ENCODE measurements at places on chromosomes 7 and 10.

- DNase-seq: no peak
These were observed 96.9 kb upstream of the PLXDC2 start for GRCh38 chr10:19719284-19719683.

DNA sequence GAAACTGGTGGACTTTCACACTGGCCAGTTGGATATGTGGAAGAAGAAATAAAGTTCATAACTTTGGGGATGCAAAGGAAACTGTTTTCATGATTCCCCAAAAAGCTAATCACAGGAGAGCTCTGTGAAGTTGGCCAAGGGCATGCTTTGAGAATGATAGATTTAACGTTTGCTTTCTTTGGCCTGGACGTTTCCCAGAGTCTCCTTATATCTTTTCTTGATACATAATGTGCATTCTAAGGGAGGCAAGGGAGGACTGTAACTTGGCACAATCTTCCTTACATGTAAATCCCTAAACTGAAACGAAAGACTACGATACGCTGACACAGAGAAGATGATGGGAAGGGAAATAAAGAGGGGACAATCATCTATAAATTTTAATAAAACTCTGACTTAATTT is 176.5 kb upstream of the INHBA start:
- no peak for DNase-seq

- DNase-seq: no peak
These were observed 75.0 kb upstream of the CTBP2 start for GRCh38 chr10:125235093-125236069.

DNA sequence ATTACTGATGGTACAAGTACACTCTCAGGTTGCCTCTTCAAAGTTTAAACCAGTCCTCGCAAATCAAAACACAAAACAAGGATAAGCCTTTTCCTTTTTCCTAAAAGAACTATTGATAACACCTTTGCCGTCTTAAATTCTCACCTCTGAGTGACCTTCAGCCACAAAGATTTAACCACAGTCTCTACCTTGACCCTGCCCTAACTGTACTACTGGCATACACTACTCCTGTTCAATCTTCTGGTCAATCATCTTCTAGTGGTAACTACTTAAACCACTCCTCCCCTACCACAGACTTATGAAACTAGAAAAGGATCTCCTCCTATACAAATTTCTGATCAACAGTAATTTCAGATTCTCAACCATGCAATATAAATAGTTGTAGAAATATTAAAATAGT is 15.1 kb downstream of the UPF2 start:
- no peak for DNase-seq

DNA sequence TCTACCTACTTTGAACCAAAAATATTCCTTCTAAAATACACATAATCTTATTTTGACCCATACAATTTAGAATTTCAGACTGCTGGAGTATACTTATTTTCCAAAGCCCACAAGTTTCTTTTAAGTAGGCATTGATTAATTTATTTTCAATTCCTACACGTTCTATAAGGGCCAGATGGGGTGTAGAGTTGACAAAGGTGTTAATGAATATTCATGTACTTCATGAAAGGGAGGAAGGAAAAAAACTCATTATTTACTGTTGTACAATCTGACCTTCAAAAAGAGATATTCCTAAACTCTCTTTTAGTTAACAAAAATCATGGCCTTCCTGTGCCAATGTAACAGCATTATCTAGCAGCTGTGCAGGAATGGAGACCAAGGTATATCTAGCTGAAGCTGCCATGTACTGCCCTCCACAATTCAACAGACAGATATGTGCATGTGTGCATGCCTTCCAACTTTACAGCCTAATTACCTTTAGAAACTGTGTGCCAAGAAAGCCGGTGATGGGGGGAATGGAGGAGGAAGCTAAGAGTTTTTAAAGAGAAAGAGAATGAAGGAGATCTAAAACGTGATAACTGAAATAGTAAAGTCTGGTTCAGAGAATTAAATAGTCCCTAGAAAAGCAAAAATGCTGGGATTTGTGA is 108.9 kb downstream of the UPF2 start:
- DNase-seq: peak; percentile 19

GRCh38 chr10:10235003-10235402 is 782.7 kb upstream of the CELF2 start:
- DNase-seq: peak; percentile 3

- no peak for DNase-seq
These were observed 1.5 kb downstream of the PCLO start for GRCh38 chr7:83161186-83161585.

GRCh38 chr7:116512520-116513188 is 12.2 kb upstream of the CAV1 start:
- no peak for DNase-seq

- no peak for DNase-seq
These were observed 25.4 kb upstream of the LRGUK start for GRCh38 chr7:134101716-134102115.

DNA sequence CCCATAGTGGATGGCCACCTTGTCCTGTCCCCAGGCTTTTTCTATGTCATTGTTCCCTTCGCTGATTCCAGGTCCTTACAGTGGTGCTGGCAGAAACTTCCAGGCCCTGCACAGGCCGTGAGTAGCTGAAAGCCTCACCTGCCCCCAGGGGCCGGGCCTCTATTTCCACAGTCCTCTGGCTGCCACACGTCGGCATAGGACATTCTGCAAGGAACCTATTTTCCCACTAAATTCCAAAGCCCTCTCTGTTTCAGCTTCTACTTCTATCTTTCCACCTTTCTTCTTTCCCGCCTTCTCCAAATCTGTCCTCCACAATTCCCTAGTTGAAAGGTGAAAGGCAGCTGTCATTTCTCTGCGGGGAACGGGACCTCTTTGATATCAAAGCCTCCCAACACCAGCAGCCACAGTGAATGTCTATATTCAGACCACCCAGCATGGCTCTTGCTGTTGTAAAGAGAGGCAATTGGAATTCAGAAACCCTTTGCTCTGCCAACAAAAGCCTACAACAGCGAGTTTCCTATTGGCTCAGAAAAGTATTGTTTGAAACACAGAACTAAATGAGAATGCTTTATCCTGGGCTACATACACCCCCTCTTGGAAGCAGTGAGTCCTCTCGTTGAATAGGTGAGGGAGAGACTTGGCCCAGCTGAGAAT is 607.7 kb downstream of the GALNT17 start:
- peak; percentile 93 for DNase-seq

GRCh38 chr7:75889826-75890225 is 11.0 kb downstream of the RHBDD2 start:
- DNase-seq: peak; percentile 37

GRCh38 chr10:91296471-91296870 is 76.0 kb downstream of the PCGF5 start:
- DNase-seq: no peak

DNA sequence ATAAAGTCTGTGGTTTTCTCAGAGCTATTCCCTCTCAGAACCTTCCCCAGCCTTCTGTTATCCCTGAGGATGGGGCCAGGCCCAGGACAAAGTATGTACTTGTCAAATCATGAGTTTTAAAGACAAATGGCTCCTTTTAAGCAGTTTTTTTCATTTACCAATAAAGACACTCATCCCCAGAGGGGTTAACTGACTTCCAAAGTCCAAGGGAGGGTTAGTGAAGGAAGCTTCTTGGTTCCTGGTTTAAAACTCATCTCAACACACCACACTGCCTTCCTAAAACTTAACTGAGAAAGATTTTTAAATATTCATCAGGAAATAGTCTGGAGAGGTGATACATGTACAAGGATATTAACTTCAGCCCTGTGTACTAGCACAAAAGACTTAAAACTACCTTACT is 15.9 kb downstream of the NMT2 start:
- DNase-seq: no peak

DNA sequence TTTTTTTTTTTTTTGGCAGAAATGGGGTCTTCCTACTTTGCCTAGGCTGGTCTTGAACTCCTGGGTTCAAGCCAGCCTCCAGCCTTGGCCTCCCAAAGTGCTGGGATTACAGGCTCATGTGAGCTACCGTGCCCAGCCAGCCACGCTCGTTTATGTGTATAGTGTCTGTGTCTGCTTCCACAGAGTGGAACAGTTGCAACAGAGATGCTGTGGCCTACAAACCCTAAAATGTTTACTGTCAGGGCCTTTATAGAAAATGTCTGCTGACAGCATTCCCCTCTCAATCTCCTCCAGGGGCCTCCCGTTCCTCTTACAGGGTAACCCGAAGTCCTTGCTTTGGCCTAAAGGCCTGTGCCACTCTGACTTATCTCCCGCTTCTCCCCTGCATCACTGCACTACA is 87.6 kb upstream of the LEP start:
- DNase-seq: no peak

DNA sequence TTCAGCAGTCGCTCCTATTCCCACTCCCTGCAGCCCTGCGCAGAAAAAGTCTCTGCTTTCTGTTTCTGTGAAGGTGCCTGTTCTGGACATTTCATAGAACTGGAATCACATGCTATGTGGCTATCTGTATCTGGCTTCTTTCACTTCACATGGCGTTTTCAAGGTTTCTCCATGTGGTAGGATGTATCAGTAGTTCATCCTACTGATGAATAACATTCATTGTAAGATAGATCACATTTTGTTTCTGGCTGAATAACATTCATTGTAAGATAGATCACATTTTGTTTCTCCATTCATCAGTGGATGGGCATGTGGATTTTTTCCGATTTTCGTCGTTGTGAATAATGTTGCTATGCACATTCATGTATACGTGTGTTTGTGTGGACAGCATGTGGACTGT is 44.5 kb downstream of the HSPA12A start:
- DNase-seq: no peak

DNA sequence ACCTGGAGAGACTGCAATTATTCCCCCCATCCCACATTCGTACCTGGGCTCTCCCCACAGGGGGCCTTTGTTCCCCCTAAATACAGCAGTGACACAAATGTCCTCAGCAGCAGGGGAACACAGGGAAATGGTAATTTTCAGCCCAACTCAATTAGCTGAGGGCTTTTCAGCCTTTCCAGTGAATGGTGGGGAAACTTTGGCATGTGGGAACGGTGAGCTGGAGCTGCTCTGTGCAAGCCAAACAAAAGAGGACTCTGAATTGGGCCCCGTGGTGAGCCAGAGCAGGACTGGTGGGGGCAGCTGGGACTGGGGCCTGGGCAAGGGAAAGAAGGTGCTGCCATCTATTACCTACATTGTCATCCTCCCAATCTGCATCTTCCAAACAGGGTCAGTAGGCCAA is 51.0 kb downstream of the FBXW4 start:
- peak; percentile 18 for DNase-seq

DNA sequence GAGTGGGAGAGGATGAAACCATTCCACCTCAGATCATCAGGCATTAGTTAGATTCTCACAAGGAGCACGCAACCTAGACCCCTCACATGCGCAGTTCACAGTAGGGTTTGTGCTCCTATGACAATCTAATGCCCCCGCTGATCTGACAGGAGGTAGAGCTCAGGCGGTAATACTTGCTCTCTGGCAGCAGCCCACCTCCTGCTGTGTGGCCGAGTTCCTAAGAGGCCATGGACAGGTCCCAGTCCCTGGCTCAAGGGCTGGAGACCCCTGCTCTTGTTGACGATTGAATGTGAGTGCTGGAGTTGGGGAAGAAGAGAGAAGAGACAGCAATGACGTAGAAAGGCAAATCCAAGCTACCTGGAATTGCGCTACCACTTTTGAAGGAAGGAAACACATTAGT is 267.2 kb downstream of the TFEC start:
- no peak for DNase-seq

DNA sequence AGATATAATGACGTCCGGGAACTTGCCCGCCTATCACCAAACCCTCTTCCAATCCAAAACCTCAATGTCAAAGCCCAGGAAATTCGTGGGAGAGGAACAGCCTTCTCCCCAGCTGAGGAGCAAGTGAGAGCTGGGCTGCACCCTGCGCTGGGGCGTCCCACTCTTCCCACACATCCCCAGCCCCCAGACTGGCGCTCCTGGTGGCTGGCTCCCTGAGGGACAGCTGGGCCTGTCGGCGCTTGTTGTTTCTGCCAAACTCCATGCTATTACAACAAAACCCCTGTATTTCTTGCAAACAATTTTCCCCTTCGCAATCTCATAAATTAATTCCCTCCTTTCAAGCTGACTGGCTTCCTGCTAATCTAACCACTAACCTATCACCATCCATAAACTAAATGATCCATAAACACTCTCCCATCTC is 53.0 kb downstream of the GRID1 start:
- DNase-seq: no peak

DNA sequence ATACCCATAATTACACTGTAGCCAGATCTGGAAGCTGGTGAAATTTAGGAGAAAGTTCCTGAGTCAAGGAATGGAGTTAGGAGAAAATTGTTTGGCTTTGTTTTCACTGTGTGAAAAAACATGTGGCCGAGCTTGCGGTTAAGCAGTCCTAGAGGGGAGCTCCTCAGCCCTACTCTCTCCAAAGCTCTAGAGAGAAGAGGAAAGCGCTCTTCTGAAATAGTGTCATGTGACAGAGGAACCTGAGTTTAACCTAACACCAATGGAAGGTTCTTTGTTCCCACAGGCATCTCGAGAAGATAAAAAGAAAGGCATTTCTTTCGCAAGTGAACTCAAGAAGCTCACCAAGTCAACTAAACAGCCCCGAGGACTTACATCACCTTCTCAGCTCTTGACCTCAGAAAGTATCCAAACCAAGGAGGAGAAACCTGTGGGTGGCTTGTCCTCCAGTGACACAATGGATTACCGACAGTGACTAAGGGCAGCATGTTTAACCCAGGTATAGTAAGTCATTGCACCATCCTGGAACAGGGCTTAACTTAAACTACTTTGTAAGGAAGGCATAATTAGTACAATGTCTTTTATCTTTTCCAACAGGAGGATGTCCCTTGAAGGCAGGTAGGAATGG is 38.0 kb downstream of the NOC3L start:
- no peak for DNase-seq

GRCh38 chr10:58797356-58797755 is 284.7 kb downstream of the BICC1 start:
- no peak for DNase-seq
